ENCODE measurements at places on chromosomes 5 and 9.

GRCh38 chr5:9196403-9197227 lies 349.3 kb downstream of the SEMA5A start:
- no peak for DNase-seq

GRCh38 chr5:37662789-37663485 lies 176.9 kb downstream of the GDNF start:
- no peak for DNase-seq

DNA sequence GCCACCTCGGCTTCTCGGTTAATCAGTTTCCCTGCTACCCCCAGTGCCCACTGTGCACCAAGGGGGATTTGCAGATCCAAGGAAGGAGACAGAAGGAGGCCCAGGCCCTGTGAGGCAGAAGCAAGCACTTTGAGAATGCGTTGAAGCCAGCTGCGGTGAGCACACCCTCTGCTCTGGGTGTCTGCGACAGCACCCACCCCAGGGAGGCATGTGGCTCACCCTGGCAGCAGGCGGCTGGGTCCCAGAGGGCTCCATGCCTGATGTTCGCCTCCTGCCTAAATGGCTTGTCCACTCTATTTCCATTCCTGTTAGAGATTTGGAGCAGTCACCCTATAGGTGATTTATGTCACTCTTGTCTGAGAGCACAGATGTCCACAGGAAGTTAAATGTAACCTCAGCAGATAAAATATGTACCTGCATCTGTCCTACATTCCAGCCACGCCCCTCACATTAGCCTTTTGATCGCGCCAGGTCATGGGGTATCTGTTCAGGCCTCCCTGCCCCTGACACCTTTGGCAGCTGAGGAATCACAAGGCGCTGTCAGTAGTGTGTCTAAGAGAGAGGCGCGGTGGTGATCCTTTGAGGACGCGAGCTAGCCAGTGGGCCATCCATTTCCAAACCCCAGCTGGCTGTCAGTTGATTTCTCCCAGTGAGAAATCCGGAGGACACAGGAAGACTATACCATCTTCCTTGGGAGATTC lies 28.1 kb downstream of the PTGES2 start:
- DNase-seq, result no peak

- DNase-seq, result no peak
These were observed 21.5 kb downstream of the XPA start for GRCh38 chr9:97675655-97676054.

GRCh38 chr9:92033991-92034390 lies 81.2 kb downstream of the SPTLC1 start:
- no peak for DNase-seq

GRCh38 chr9:122200960-122201595 lies 27.7 kb downstream of the LHX6 start:
- peak; percentile 14 for DNase-seq

- peak; percentile 16 for DNase-seq
These were observed 126.4 kb upstream of the ZNF366 start for GRCh38 chr5:72633649-72634048.

DNA sequence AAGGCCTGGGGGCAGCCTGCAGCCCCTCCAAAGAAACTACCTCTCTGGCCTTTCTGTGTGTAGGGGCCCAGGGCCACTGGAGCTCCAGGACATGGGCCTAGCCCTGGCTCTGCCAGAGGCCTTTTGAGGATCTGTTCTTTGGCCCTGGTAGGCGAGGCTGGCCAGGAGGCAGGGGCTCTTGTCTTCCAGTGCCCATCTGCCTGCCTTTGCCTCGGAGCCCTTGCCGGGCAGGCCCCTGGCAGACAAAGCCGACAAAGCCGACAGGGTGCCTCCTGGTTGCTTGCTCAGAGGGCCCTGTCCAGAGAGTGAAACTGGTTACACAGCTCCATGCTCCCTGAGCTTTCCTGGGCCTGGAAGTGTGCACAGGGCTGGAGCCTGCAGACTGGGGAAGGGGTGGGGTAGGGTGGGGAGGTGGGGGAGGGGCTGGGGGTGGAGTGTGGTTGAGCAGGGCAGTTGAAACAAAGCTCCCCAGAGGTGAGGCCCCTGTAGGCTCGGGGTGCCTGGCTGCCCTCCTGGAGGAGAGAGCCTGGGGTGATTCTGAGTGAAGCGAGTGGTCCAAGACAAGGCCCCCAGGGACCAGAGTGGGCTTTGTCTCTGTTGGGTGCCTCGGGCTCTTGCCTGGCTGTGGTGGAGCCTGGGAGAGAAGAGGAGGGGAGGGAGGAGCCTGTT lies 29.3 kb downstream of the PTPA start:
- no peak for DNase-seq

DNA sequence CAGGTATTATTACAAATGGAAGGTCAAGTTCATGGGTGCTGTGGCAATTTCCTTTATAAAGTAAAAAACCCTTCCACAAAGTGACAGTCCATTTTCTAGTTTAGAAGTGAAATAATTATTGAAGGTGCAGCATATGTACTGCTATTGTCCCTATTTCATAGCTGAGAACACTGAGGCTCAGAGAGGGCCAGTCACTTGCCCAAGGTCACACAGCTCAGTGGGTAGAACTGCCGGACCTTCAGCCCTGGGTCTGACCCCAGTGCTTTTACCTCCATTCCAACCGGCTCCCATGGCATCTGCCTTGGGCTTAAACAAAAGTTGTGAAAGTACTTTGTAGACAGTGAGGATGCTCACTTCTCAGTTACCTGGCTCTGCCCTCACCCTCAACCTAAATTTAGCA lies 150.6 kb upstream of the SMIM23 start:
- no peak for DNase-seq

DNA sequence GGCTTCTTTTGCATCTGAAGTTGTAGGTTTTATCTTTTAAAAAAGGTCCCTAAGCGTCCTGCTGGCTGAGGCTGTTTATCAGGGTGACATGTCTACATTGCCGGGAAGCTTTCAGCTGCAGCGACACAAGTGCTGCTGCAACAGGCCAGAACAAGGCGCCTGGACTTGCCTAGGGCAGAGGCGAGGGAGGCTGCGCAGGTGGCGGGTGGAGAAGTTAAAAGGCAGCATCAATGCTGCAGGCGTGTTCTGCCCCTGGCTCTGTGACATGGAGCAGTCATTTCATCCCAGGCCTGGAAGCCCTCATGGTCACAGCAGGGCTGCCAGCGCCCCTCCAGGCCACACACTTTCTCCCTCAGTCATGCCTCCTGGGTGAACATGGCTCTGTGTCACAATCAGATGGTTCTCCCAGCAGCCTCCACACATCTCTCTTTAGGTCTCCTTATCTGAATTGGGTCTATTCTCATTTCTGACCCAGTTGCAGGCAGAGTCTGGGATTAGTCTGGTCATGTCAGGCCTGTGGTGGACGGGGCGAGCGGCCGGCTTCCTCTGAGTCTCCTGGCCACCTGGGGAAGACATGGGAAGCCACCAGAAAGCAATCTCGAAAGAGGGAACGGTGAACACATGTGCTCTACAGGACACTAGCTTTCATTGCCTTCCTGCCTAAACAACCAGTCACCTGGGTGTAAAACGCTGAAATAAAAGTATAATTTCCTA lies 41.3 kb downstream of the IRX2 start:
- DNase-seq, result no peak

DNA sequence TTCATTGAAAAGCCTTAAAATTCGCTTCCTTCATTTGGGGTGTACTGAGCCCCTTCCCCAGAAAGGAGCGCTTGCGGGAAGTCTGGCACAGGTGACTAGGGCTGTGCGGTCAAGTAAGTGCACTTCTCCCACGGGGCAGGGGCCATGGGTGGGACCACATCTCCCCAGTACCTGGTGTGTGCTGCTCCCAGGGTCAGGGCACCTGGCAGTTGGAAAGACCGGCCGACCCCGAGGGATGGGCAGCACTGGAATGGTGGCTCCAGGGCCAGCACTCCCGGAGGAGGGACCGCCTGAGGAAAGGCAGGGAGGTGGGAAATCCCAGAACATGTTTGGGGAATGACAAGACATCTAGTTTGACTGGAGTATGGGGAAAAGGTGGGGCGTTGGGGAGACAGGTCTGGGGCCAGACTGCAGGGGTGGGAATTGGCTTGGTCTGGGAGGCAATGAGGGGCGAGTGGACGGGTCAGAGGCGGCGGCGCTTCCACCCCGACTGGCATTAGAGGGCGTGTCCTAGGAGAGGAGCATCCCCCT lies 727 bp upstream of the GLIPR2 start:
- no peak for DNase-seq

DNA sequence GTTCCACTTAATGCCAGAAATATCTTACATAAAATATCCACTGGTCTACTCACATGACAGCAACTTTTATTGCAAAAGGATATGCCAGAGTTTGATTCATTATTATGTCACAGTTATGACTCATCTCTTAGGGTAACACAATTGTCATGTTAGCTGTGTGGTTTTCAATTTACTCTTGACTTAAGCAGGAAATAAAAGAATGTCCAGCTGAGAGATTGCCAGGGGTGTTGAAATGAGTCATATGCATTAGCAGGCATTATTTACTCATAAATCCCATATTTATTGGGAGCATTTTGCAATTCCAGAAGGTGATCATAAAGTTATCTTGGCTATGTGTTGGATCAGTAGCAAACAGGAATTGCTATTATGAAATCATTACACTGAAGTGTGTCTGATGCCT lies 1164.6 kb upstream of the CDH18 start:
- DNase-seq, result peak; percentile 76

GRCh38 chr5:95369782-95370181 lies 21.4 kb upstream of the FAM81B start:
- DNase-seq, result no peak

- no peak for DNase-seq
These were observed 36.5 kb downstream of the CFAP95 start for GRCh38 chr9:69857131-69857530.

- no peak for DNase-seq
These were observed 65.8 kb downstream of the TSTD2 start for GRCh38 chr9:97567182-97567893.

DNA sequence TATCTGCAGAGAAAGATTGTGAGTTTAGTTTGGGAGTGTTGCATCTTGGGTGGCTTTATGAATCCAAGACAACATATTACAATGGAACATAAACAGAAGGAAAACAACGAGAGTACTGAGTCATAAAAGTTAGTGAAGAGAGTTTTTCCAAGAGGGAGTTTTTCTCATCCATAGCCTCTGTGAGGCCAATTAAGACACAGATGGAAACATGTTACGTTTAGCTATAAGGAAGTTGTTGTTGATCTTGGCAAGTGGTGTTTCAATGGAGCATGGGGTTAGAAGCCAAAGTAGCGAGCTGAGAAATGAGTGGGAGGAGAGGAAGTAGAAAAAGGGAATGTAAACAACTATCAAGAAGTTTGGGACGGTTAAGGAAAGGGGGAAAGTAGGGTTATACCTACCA lies 53.3 kb upstream of the SPATA31D4 start:
- peak; percentile 49 for DNase-seq

DNA sequence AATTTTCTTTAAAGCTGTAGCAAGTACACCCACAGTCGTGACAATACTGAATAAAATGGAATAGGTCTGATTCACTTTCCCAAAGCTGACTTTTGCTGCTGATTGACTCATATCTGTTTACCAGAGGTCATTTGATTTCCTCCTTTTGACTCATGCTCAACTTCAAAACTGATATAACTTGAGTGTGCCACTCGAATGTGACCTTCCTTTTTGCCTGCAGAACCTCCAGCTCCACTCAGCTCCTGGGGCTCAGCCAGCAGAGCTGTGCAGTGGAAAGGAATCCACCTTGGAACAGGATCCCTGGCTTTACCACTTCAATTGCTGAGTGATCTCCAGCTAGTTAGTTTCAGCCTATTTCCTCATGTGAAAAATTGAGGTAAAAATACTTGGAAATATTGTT lies 84.1 kb downstream of the FEM1C start:
- no peak for DNase-seq

DNA sequence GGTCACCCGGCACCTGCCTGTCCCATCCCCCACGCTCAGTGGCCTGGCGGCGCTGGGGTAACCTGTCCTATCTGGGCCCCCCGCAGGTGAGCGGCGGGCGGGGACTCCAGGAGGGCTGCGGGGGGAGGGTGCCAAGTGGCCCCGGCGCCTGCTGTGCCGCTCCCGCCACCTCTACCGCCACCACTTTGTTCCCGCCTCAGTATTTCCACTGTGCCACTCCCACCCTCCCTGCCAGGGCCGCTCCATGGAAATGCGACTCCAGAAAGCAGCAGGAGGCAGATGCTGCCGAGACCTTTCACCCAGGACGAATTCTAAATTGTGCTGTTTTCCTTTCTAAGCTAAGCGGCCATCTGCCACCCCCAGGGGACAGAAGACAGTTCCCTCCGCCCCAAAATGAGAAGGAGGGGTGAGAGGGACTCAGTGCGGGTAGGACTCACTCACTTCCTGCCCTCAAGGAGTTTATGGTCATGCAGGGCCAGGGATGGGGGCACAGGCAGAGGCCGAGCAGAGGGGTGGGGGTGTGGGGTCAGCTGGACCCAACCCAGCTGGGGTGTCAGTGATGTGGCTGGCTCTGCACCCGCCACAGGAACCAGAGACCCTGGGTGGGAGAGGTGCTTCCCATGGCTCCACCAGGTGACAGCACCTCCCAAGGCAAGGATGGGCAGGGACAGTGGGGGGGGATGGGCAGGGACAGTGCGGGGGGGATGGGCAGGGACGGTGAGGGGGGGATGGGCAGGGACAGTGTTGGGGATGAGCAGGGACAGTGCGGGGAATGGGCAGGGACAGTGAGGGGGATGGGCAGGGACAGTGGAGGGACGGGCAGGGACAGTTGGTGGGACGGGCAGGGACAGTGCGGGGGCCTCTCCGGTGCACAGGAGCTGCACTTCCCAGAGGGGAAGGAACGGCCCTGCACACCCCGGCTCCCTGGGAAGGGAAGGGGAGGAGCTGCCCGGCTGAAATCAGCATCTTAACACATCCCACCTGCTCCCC lies 17.8 kb downstream of the NOTCH1 start:
- DNase-seq, result no peak

- DNase-seq, result no peak
These were observed 63.1 kb downstream of the CAST start for GRCh38 chr5:96725257-96725656.

- no peak for DNase-seq
These were observed 159.2 kb upstream of the WWC1 start for GRCh38 chr5:168132241-168132641.

GRCh38 chr9:127682351-127683136 lies 24.2 kb upstream of the CFAP157 start:
- DNase-seq, result no peak

DNA sequence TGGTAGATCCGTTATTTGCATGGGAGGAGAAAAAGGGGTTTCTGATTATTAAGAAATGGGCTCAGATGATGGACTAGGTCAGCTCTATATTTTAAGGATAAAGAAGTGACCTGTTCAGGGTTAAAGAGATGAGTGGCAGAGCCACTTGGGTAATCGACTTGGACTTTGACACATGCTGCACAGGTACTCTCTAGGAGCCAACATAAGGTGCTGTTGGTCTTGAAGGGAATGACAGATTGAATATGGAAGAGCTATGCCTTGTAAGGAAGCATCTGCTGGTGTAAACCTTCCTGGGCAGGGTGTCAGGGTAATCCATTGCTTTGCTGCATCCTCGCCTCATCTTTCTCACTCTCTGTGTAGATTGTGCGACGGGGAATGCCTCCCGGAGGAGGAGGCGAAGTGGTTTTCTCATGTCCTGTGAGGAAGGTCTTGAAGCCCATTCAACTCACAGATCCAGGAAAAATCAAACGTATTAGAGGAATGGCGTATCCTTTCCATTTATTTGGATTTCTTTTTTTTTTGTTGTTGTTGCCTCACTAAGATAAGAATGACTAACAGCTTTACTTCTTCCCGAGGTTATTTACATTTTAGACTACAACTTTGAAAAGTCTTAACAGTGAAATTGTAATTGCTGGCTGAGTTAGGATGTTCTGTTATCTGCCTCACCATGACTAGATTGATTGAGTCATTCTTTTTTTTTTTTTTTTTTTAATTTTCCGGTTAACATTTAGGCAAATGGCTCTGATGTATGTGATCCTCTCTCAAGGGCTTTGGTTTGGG lies 41.2 kb downstream of the RCL1 start:
- DNase-seq, result no peak

- DNase-seq, result no peak
These were observed 3.5 kb upstream of the SMC2 start for GRCh38 chr9:104090578-104090977.

GRCh38 chr5:135141303-135142268 lies 107.6 kb upstream of the PITX1 start:
- no peak for DNase-seq
